ENCODE measurements at places on chromosomes 4 and X.

DNA sequence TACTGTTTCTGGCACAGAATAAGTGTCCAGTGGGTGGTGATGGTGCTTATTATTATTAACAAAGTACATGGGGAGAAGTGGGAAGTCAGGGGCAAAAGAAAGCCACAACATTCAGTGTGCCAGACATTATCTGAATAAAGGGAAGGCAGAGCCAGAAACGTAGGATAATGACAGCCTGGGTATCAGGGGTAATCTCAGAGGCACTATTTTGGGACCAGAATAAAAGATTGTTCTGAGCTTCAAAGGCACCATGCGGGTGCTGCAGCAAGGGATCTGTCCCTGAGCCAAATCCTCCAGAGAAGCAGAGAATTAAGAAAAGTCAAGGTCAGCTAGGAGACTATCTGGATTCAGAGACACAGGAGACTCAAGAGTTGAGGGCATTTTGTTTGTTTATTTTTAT is 328.8 kb upstream of the GATB start:
- no peak for DNase-seq

DNA sequence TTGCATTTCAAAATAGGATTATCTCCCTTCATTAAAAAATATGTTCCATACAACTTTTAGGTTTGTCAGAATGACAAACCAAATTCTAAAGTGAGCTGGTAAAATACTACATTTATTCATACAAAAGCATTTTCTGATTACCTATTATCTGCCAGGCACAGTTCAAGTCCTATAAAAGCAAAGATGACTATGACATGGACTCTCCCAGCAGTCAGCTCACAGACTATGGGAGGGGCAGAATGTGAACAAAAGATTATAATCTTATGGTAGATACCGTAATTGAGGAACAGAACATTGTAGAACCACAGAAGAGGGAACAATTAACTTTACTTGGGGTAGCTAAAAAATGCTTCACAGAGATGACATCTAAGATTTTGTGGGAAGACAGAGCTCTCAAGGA is 12.4 kb downstream of the PAQR3 start:
- no peak for DNase-seq

DNA sequence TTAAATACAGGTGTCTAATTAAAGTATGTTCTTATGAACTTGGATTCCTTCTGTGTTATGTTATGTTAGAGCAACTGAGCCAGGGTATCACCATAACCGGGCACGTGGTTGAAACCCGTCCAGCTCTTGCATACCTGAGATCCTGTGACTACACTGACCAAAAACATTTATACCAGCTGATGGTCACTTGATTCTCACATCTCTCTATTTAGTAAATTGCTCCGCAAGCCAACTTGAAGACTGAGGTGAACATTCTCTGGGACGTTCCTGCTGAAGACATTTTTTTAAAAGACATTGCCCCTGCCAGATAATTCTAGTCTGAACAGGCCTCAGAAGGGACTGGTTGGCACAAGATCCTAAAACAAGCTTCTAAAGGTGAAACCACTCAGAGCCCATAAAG is 550.0 kb upstream of the DIPK2B start:
- DNase-seq, result no peak

GRCh38 chr4:180086480-180087190 is 2156.6 kb upstream of the TENM3 start:
- DNase-seq, result no peak

DNA sequence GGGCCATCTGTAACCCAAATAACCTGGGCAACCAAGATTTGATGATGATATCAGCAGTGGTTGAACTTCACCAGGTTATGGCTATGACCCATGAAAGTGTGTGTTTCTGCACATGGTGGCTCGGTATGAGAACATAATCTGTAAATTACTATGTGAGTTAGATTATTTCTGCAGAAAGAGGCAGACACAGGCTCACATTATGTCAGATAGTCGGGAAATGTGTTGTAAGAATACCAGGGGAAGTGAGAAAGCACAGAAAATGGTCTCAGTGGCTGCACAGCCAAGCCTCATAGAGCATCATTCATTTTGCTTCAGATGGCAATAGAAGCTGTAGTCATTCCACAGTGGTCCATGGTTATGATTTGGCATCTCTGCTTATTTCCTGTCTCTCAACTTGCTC is 63.0 kb upstream of the RBPJ start:
- no peak for DNase-seq

DNA sequence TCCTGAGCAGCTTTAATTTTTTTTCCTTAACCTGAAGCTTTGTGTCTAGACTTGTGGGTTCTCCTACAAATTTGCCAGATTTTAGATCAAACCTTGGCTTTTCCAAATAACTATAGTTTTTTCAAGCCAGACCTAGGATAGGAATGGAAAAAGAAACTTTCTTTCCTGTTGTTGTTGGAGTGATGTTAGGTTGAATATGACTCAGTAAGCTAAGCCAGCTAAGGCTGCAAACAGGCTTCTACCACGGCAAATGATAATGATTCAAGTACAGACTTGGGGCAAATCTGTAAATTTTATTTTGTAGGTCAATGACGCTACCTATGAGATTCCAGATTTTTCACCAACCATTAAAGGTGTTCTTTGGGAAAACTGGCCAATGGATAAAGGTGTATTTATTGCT is 45.6 kb downstream of the WDR19 start:
- DNase-seq, result no peak

DNA sequence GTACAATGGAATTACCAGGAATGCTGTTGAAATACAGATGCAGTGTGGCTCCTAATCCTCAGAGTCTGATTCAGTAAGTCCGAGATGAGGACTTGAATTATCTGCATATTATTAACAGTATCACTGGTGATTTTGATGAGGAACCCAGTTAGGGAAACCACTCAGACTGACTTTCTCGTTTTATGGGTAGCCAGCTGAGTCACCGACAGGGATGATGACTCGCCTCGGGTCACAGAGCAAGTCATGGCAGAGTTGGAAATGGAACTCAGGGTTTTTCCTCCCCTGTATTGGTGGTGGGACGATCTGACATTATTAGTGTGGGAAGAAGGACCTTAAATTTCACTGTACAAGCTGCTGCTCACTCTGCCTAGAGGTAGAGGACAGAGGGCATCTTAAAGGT is 51.3 kb downstream of the RTL9 start:
- DNase-seq, result no peak

DNA sequence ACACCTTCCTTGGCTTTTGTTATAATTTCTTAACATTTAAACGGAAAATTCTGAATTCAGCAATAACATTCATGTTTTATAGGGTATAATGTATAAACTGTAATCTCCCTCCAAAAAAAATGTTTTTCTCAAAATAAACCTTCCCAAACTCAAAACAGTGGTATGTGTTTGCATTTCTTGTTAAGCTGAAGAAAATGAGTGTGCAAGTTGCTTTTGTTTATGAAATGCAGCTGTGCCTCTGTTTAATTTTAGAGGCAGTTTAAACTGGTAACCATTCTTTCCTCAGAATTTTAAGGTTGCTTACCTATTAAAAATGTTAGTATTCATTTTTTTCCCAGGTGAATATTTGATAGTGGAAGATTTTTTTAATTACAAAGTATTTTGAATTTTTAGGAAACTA is 105.0 kb upstream of the ANKRD50 start:
- DNase-seq, result no peak

DNA sequence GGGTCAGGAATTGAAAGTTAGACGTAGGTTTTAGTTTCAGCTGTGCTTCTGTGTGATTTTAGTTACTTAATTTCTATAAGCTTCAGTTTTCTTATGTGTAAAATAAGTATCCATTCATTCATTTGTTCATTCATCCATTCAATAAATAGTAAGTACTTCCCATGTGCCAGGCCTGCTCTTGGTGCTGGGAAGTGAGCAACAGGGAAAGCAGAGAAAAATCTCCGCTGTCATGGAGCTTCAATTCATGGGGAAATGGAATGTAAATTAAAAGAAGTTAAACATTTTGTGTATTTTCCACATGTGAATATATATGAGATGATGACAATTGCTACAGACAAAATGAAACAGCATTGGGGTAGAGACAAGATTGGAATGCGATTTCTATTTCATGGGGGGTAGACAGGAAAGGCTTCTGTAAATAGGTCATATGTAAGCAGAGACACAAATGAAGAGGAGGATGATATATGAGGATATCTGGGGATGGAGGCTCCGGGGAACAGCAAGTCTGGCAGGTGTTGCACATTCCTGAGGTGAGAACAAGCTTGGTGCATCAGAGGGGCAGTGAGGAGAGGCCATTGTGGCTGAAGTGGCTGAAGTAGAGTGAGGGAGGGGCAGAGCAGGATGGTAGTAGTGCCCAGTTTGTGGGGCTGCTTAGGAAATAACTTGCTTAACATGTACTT is 66.2 kb downstream of the FHIP1A start:
- DNase-seq, result no peak

GRCh38 chrX:17687648-17688047 is 49.6 kb upstream of the SCML1 start:
- no peak for DNase-seq

DNA sequence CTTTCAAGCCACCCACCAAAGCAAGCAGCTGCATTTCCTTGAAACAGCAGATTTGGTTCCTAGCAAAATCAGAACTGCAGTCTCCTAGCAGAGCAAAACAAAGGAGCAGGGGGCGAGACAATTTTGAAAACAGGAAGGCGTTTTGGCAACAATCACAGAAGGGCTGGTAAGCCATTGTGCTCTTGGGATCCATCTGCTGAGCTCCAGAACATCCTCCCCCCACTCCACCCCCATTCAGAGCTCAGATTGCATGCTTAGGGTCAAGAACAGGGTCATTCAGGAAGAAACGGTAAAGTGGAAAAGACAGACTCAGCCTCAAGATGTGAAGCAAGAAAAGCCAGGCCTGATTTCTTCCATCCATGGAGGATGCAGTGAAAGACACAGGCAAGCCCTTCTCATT is 7.6 kb upstream of the PCDH19 start:
- DNase-seq, result no peak

- no peak for DNase-seq
These were observed 3.4 kb downstream of the RAB33B start for GRCh38 chr4:139457318-139457717.

- DNase-seq, result no peak
These were observed 589.7 kb downstream of the SPRY1 start for GRCh38 chr4:123986268-123986798.

DNA sequence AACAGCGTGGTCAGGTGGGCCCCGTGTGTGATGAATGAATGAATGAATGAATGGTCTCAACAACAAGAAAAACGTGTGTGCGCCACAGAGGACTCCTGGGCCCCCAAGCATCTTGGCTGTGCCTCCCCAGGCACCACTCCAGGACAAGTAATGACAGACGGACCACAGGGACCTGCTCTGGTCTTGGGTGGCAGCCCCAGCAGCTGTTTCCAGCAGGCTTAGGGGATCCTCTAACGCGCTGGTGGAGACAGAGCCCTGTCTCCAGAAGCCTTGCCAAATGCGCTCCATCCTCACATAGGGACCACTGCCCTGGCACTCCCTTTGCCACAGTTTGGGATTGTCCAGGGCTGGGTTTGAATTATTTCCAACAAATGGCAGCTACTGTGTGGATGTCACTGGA is 39.1 kb downstream of the PSAPL1 start:
- DNase-seq, result no peak

GRCh38 chrX:41096339-41096955 is 11.2 kb downstream of the USP9X start:
- no peak for DNase-seq

DNA sequence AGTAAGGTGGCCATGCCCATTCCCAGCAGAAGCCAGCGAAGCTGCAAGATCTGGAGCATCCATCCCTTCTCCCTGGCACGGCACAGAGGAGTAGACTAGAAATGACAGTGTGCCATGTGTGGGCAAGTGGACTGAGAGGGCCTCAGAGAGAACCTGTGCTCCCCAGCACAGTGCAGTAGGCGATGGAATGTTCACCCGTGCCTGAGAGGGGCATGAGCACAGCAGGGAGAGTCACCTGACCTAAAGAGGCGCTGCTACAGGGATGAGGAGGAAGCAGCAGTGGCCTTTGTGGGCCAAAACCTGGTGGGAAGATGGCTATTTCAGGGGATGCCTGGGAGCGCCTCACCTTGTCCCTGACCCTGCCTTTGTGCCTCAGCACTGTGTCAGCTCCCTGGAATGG is 8.0 kb upstream of the CDKN2AIP start:
- no peak for DNase-seq

- DNase-seq, result no peak
These were observed 24.8 kb downstream of the ZFYVE28 start for GRCh38 chr4:2393353-2394270.

DNA sequence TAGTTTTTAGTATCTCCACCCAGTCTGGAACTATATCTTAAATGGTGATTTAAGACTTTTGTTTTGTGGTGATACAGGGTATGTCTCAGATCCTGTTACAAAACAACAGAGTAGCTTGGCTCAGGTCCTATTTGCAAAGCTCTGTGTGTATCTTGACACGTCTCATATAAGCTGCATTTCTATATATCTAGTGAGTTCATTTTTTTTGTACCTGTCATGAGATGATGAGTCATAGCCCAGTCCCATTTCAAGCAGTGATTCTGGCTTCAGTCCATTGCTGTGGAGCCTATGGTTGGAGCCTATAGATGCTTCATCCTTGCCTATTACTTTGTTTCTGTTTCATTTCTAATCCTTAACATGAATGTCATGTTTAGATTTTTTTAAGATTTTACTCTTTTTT is 23.0 kb downstream of the GRXCR1 start:
- DNase-seq, result no peak

DNA sequence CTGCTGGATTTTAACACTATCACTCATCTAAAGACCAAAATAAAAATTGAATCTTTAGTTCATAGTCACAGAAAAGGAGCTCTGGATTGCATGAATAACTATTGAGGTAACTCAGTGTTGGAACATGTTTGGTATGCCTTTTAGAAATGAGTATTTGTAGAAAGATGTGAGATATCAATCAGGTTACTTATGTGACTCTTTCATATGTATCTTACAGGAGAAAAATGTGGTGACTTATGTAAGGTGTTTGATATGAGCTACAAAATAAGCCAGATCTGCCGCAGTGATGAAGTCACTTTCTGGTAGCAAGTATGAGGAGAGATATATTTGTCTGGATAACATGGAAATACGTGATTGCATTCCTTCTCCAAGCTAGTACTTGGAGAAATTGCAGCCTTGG is 1653.3 kb upstream of the PCDH7 start:
- DNase-seq, result no peak

- no peak for DNase-seq
These were observed 942.3 kb upstream of the SLIT2 start for GRCh38 chr4:19309378-19309777.

GRCh38 chr4:6633091-6633906 is 7.2 kb upstream of the MRFAP1 start:
- no peak for DNase-seq

- no peak for DNase-seq
These were observed 17.8 kb upstream of the TLL1 start for GRCh38 chr4:165855191-165855590.

GRCh38 chrX:3962511-3963311 is 249.3 kb upstream of the PRKX start:
- no peak for DNase-seq

- no peak for DNase-seq
These were observed 31.6 kb upstream of the PPARGC1A start for GRCh38 chr4:23921447-23921845.

Data from stimulated activated CD8-positive, alpha-beta memory T cell treated with anti-CD3 and anti-CD28 coated beads, Interleukin-7, amount 100 ng/mL, for 1 hour (primary cell).